ENCODE measurements at places on chromosomes 6 and 20. TPM values are rescaled to one million over a fixed set of nuclear protein-coding genes. Genes with fewer than 3 reads are reported as not detected.

DNA sequence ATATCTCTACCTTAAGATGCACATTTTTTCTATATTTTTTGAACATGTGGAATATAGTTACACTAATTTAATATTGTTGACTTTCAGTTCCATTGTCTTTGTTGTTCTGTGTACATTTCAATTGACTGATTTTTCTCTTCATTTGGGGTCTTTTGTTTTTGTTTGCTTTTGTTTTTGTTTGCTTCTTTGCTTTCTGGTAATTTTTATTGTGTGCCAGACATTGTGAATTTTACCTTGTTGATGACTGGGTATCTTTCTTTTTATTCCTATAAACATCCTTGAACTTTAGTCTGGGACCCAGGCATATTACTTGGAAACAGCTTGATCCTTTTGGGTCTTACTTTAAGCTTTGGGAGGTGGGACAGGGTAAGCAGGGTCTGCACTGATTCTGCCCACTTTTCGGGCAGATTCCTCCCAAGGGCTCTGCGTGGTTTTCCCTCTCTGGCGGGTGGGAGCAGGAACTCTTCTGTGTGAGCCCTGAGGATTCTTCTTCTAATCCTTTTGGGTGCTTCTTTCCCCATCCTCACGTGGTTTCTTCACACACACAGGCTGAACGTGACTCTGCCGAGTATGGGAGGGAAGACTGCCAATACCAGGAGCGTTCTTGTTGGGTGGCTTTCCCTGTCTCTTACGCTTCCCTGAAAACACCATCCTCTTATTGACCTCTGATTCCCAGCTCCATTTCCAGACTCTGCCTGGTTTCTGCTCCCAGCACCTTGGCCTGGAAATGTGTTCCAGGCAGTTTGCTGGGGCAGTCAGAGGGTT, 200.5 kb downstream of the ARID1B start:
- no peak for DNase-seq

GRCh38 chr6:140178520-140178919, 804.1 kb upstream of the CITED2 start:
- DNase-seq = no peak

GRCh38 chr20:11329271-11329670, 588.4 kb upstream of the BTBD3 start:
- no peak for DNase-seq

DNA sequence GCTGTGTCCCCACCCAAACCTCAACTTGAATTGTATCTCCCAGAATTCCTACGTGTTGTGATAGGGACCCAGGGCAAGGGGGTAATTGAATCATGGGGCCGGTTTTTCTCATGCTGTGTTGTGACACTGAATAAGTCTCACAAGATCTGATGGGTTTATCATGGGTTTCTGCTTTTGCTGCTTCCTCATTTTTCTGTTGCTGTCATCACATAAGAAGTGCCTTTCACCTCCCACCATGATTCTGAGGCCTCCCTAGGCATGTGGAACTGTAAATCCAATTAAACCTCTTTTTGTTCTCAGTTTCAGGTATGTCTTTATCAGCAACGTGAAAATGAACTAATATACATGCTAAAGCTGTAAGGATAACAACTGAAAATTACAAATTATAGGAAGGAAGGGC, 88.3 kb downstream of the CDYL start:
- DNase-seq = no peak

The PDYN gene
- not detected for polyA plus RNA-seq

The MEI4 gene
- polyA plus RNA-seq = 0.01 TPM

GRCh38 chr6:82066991-82067411, 180.5 kb downstream of the IBTK start:
- no peak for DNase-seq

DNA sequence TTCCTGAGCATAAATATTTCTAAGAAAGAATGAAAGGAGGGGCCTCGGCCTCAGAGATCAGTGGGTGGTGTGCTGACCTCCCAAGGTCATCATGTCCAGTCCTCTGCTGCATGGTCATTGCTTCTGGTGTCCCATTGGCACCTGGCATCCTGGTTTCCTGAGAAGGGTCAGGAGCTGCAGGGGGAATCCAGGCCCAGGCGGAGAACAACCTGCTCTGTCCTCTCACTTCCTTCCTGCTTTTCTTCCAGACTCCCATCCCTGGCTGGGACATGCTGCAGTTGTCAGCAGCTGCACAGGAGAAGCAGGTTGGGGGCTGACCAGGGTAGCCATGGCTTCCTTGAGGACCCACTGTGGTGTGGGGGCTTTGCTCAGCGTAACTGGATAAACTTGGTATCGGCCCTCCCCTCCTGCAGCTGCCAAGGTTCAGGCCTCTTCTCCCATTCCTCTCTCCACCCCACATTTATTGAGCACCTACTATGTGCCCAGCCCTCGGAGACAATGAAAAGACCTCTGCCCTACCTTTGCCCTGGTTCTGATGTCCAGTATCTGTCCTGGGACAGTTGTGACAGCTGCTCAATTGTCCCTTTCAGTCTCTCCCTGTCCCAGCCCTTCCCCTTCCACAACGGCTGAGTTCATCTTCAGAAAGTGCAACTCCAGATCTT, 155.2 kb downstream of the CEBPB start:
- no peak for DNase-seq

- no peak for DNase-seq
Measured at GRCh38 chr6:25337431-25337830, 58.3 kb downstream of the CARMIL1 start.

The GOPC gene
- polyA plus RNA-seq = 12.1 TPM

GRCh38 chr6:7201732-7202541, 94.2 kb downstream of the RREB1 start:
- DNase-seq = peak; percentile 24

- DNase-seq = no peak
Measured at GRCh38 chr20:10357974-10358373, 76.0 kb downstream of the MKKS start.

GRCh38 chr6:70112716-70113115, 190.2 kb downstream of the COL9A1 start:
- no peak for DNase-seq

DNA sequence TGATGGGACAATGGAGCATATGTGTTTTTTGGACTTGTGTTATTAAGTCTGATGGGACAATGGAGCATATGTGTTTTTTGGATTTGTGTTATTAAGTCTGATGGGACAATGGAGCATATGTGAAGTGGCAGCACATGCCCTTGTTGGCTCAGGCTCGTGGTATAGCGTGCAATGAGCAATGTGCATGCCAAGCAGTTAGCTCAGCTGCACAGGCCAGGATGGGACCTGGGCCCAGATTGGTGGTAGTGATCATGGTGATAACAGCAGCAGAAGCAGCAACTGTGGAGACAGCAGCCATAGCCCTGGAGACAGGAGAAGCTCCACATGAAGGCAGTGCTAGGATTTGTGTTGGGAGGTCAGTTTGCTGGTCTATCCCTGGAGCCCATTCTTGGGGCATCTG, 61.1 kb downstream of the IL20RA start:
- no peak for DNase-seq

DNA sequence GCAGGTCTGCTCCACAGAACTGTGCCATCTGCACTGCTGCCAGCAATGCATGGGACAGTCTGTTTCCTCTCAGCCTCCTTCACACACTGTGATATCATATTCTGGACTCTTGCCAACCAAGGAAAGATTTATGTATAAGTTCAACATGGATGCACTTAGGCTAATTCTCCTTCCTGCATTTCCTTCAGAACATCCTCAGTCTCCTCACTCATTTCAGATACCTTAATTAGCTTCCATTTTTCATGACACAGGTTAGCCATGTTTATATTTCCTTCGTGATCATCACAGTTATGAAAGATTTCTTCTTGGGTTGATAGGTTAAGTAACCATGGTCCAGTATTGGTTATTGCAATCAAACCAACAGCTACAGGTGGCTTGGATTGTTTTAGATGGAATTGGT, 46.4 kb upstream of the DDR1 start:
- peak; percentile 27 for DNase-seq

DNA sequence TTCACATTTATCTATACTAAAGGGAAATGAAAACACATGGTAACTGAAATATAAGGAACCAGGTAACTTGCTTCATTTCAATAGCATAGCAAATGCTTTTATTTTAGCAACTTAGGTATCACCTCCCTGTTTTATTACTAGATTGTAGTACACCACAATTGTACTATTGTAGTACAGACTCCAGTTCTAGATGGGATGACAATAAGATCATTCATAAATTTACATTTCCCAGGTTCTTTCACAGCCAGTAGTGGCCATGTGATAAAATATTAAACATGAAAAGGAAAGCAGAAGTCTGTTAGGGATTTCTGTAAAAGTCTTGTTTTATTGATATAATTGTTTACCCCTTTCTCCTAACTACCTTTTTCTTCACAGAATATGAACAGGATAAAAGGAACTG, 97.2 kb downstream of the LMBRD1 start:
- no peak for DNase-seq

DNA sequence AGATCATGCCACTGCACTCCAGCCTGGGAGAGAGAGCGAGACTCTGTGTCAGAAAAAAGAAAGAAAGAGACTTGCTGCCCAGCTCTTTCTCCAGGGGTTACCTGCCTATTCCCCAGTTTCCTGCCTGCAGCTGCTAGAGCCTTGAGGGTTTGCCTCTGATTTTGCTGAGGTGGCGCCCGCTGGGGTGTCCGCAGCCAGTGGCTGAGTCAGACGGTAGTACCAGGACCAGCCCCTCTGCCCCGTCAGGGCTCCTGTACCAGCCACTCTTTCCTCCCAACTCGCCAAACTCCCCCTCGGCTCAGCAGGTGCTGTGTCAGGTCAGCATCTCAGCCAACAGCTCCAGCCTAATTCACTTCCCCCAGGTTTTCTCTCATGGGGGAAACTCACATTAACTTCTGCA, 7.4 kb upstream of the LSM14B start:
- DNase-seq = no peak

DNA sequence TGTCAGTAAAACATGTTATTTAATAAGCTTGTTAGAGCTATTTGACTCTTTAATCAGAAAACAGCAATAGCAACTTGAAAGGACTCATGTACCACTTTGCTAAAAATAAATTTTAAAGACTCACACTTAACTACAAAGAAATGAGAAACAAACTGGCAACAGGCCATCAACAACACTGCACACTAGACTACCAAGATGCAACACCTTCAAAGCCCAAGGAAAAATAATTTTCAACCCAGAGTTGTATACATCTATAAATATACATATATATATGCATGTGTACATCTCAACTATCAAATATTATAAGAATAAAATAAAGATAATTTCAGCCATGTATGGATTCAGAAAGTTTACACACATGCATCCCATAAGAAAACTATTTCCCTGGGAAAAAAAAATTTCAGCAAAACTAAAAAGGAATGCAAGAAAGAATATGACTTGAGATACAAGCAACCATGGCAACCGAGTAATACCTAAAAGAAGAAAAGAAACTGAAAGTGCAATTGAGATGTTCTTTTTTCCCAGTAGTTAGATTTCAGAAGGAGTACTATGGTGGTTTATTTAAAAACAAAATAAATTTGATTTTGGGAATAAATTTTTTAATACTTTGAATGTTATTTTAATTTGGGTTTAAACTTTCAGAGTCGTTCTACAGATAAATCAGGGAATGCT, 303.8 kb downstream of the UBE3D start:
- no peak for DNase-seq

DNA sequence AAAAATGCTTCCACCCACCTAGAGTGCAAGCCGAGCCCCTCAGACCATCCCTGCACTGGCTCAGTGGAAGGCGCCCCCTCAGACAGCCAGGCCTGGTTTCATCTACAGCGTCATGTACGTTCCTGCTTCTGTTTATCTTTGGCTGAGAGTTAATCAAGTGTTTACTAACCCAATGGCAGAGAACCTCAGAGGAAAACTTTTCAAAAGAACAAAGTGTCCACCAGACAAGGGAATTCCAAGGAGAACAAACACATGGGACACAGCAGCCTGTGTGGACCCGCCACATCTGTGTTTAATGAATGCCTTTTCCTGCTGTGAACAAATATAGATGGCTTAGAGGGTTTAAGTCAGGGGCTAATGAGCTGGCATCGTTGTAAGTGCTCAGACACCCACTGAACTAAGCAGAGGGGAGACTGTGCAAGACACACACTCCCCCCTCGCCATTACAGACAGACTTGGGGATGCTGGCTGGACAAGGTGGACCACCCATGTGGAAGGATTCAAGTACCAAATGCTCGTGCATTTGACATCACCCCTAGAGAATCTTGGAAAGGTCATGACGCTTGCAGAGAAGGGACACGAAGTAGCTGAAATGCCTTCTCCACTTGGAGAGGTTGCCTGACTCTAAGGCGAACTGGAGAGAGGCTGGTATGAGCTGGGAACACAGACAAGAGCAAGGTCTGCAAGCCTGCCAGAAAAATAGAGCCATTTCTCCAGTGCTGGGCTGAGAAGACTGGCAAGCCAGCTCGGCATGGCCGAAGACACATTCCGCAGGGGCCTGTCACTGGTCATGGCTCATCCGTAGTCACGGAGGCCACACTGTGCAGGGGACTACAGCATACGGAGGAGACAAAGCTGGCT, 53.5 kb upstream of the NXT1 start:
- DNase-seq = no peak

The HCRTR2 gene
- polyA plus RNA-seq = 0.09 TPM

The MAPK14 gene
- 40.0 TPM for polyA plus RNA-seq

- DNase-seq = no peak
Measured at GRCh38 chr20:19593762-19594161, 164.3 kb upstream of the RIN2 start.

The NOX3 gene
- not detected for polyA plus RNA-seq

- peak; percentile 80 for DNase-seq
Measured at GRCh38 chr6:97394160-97394748, 111.2 kb upstream of the MMS22L start.

DNA sequence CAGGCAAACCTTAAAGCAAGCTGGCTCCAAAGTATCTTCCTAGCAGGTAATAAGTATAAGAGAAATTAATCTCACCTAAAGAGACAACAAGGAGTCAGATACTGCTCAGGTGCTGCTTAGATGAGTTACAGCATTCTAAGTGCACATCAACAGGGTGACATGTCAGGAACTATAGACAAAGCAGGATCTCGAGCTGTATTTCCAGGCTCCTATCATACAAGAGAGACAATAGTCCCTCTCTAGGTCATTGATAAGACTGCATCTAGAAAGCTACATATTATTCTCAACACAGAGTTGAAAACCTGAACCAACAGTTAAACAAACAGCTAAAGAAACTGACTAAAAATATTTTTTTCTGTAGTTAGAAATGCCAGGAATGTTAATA, 3.9 kb downstream of the PTPRK start:
- peak; percentile 46 for DNase-seq

DNA sequence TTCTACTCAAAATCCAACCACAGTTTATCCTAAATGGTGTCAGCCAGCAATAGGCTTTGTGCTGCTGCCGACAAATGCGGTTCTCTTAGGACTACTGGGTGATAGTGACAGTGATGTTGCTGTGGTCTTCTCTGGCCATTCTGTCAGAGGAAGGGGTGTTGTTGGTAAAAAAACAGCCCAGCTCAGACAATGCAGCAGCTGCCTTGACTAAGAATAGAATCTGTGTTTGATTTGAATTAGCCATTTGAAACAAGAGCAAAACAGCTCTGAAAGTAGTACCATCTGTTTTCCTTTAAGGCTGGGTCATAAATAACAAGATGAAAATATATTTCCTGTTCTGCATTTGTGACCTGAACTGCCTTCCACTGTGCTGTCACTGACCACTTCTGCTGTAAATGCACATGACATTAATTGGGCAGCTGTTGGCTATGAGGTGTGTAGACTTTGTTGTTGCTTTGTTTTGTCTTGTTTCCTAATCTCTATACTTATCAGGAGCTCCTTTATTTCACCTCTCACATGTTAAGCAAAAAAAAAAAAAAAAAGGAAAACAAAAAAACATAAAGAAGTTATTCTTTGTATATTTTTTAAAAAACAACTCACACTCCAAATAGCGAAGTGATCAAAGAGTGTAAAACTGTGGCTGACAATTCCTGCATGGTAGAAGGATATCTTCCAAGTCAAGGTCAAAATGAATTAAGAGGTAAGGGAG, 497.8 kb upstream of the ARID1B start:
- DNase-seq = no peak

The CALHM5 gene
- under 0.01 TPM for polyA plus RNA-seq

Measured in small intestine (tissue), 16 donors.